GM03348 (cell line): ENCODE measurements at places on chromosomes 3 and 15.
A peak's percentile ranks its signal among the peaks of the same experiment; 100 is the strongest.

DNA sequence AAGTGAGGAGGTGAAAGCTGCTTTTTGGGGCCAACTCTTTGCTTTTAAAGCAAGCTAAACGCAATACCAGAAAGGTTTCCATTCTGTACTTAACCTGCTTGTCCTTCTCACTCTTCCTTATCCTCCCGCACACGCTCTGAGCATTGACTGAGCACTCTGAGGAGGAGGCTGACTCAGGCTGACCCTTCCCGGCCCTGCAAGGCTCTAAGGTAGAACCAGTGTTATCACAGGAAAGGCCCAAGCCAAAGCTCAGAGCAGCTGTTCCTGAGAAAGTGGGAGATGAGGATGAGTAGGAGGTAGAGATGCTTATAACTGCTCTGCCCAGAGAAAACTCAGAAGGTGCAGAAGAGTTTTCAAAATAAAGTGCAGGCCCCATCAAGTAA is 2.3 kb downstream of the B3GNT5 start:
- DNase-seq: no peak

GRCh38 chr3:43155464-43156121 is 49.7 kb upstream of the POMGNT2 start:
- peak; percentile 91 for DNase-seq

DNA sequence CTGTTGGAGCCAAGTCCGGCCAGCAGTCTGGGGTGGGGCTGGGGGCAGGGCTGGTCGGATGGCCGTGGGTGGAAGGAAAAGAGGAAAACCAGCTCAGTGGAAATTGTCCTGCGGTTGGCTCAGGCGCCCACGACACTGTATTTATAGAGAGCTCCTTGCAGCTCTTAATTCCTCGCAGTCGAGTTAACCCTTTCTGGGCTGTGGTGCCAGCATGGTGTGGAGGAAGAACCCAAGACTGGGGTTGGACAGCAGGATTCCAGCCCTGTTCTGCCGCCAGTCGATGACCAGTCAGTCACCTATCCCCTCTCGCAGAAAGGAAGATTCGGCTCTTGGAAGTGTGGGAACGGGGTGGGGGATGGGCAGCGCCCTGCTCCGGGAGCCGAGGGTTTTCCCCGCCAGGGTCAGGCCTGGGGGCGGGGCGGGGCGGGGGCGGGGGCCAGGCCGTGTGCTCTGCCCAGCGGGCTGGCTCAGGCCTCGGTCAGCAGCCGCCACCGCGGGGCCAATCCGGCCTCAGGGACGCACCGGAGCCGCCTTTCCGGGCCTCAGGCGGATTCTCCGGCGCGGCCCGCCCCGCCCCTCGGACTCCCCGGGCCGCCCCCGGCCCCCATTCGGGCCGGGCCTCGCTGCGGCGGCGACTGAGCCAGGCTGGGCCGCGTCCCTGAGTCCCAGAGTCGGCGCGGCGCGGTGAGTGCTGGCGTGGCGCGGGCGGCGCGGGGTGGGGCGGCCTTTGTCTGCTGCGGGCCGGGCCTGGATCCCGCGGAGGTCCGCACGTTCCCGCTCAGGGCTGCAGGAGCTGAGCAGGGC is at the start of gene CD276:
CD276 (plus strand) TSS at position 607 of the 804 bp plus-strand sequence. CDS start 15,257 bp downstream, outside the sequence.
- peak; percentile 96 for DNase-seq

- no peak for DNase-seq
Measured at GRCh38 chr15:31494786-31495185, 168.2 kb downstream of the KLF13 start.

DNA sequence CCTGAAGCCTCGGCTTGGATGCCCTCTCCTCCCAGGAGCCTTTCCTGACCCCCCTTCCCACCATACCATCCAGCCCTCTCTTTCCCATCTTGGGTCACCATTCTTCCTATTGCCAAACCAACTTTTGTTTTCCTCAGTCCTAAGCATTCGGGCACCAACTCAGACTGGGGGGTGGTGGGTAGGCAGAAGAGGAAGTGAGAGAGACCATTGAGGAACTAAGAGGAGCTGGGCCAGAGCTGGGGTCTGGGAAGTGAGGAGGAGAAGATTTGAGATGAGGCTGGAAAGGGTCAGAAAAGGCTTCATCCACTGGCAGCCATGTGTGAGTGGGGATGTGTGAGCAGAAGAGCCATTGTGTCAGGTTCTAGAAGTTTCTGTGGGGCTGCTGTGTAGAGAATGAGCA is 37.7 kb downstream of the TKT start:
- no peak for DNase-seq

DNA sequence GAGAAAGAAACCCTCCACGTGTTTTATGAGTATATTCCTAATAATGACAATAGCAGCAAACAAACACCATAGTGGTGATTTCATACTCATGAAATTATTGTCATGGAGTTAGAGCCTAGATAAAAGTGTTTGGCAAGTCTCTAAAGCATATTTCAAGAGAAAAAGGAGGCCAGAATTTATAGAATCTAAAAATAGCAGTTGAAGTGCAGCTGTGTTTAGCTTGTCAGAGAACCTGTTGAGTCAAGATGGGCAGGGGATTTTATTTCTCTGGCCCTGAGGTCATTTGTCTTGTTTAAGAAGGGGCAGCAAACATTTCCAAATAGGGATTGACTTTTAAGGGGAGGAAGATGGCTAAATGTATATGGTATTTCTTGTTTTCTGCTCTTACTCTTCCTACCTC is 279.6 kb upstream of the CTDSPL start:
- DNase-seq: no peak

- DNase-seq: no peak
Measured at GRCh38 chr3:146425341-146425740, 44.0 kb downstream of the PLSCR2 start.

GRCh38 chr3:127726894-127727293 is 54.1 kb downstream of the ABTB1 start:
- no peak for DNase-seq

DNA sequence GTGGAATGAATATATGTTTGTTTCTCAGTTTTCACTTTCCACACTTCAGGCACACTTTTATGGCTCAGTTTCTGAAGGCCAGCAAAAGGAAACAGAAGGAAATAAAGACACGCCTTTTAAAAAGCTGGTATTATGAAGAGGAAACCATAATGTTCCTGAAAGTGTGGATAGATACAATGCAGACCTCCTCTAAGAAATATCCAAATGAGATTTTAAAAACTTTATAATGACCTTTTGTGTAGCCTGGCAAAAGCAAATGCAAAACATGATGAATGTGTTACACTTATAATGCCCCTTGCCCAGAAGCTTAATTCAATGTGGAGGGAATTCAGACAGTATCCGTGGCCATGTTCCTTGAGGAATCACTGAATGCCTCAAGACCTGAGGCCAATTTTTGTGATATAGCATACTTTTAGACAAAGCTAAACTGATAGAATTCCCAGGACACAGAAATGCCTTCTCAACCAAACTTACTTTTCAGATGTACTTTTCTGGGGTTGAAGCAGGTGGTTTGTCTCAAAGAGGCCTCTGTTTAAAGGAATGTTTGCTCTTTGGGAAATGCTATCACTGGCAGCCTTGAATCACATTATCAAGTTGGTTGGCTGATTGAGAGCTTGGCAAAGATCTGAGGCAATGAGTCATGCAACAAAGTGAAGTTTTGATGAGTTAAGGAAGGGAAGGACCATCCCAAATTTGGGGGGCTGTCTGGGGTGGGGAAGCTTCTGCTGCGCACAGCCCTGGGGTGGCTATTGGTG is 77.1 kb upstream of the CACNA2D3 start:
- DNase-seq: no peak

DNA sequence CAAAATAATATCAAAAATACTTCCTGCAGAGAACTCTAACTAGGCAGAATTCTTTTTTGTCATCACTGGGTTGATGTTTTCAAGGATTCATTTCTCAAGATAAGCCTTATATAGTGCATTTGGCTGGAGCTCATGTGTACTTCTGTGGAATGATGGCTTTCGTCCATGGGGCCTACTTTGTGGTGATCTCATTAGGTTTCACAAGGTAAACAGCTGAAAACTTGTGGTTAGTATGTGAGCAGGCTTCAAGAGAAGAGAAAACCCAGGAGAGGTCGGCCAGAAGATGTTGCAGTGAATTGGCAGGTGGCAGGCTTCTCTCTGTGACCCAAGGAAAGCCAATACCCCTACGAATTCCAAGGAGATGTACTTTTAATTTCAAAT is 121.4 kb upstream of the PHLDB2 start:
- DNase-seq: peak; percentile 59

DNA sequence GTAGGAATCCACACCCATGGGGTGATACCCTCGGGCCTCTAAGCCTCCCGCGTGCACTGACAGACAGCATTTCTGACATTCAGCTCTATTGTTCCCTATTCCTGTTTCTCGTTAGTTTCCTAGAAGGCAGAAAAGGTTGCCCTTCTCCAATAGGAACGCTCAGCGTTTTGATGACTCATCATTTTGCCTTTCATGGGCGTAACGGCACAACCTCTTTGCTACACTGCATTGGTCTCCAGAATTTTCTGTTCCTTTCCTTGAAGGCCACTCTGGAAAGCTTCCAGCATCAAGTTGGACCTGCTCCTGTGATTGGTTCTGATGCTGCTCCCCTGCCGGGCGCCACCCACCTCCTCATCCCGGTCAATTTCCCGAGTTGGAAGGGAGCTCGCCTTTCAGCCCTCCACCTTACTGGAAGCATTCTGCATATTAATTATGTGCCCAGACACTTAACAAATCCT is 13.0 kb upstream of the TNK2 start:
- DNase-seq: no peak

- DNase-seq: no peak
Measured at GRCh38 chr3:28039829-28040228, 201.6 kb upstream of the CMC1 start.

DNA sequence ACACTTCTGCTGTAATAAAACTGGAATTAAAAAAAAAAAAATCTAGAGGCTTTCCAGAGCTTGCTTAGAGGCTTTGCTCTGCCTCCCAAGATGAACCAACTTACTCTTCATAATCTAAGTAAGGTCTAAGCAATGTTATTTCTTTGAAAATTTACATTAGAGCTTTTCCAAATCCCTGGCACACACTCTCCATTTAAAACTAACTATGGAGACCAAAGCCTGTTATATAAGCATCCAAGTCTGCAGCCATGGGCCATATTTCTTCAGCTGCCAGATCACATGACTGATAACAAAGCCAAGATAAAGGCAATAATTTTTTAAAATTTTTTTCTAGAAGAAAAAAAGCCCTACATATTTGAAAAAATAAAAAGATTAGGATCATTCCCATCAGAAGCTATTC is 55.0 kb upstream of the ARHGEF3 start:
- no peak for DNase-seq

DNA sequence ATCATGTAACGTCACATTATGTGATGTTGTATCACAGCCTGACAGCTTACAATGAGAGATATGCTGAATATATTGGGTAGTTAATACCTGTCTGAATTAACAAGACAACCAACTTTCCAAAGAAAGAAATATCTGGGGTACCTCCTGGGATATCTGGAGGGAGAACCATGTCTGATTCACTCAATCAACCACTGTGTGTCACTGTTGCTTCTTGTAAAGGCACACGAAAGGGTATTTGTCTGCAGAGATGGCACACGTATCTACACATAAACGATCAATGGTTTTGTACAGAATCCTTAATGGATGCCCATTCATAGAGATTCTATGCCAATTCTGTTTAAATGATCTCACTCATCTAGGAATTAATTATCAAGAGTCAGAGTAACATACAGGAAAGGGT is 252.1 kb upstream of the TMCO5A start:
- peak; percentile 7 for DNase-seq

- DNase-seq: no peak
Measured at GRCh38 chr3:123841476-123842238, 42.5 kb downstream of the MYLK start.

DNA sequence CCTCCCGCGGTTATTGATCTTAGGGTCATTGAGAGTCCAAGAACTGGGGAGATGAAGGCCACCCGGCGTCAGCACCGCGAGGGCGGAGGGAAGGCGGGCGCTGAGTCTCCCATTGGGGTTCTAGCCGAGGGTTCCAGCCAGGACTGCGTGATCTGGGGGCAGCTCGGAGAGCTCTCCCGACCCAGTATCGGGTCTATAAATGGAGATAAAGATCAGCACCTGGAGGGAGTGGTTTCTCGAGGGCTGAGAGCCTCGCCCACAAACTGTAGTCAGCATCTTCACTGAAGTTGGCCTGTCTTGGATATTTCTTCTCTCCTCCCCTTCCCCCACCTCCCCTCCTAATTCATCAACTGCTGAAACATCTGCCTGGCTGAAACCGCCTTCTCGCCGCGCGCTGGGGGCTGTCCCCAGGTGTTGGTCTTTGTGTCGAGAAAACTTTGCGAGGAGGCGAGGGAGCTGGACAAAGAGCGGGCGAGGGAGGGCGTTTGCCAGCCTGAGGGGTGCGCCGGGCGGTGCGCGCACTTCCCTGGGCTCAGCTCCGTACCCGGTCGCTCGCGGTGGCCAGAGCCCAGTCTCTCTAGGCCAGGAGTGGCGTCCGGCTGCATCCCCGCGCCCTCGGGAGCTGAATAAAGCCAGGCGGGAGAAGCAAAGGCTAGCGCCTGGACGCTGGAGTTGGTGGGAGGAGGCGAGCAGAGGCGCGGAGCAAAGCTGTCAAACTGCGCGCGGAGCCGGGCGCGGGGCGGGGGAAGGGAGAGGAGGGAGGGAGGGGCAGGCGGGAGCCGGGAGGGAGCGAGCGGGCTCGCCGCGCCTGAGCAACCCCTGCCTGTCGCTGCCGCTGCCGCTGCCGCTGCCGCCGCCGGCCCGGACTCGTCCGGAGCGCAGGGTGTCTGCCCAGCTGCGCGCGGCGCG is at the start of gene ST8SIA2:
ST8SIA2 (plus strand) TSS at position 811 of the 909 bp plus-strand sequence. CDS start 184 bp downstream, outside the sequence.
- DNase-seq: peak; percentile 40

DNA sequence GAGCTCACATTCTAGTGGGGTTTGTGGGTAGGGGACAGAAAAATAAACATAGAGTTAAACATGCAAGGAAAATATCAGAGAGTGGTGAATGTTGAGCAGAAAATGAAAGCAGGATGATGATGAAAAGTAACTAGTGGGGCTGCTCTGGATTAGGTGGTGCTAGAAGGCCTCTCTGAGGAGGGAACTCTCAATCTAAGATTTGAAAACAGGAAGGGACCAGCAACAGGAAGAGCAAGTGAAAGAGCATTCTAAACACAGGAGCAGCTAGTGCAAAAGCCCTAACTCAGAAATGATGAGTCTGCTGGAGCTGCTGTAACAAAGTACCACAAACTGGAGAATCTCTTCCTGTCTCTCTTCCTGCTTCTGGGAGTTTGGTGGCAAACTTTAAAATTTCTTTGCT is 468.6 kb upstream of the AGTR1 start:
- DNase-seq: no peak

GRCh38 chr3:16378920-16379319 is 113.9 kb downstream of the OXNAD1 start:
- no peak for DNase-seq

- DNase-seq: peak; percentile 82
Measured at GRCh38 chr3:46558184-46559043, 7.7 kb downstream of the LRRC2 start.

GRCh38 chr3:39934696-39935095 is 125.3 kb downstream of the MYRIP start:
- no peak for DNase-seq

GRCh38 chr3:172608575-172608974 is 85.3 kb upstream of the TNFSF10 start:
- no peak for DNase-seq
